ENCODE measurements at places on chromosomes 2 and 18.
A peak's percentile ranks its signal among the peaks of the same experiment; 100 is the strongest.

DNA sequence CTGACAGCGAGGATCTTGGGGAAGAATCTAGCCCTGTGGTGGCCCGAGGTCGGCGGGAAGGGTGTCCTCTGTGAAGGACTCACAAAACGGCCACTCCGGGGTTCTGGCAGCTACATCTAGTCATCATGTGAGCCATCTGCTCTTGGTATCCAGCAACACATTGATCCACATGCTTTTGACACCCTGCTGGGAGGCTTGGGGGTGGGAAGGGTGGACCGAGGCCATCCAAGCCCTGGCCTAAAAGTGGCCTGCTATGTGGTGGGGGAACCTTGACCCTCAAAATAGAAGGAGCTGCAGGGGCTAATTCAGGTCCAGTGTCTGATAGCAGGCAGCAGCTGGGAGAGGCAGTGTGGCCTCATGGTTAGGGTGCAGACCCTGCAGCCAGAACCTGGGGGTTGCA lies 145.7 kb downstream of the CELF4 start:
- no peak for DNase-seq

- no peak for DNase-seq
Measured at GRCh38 chr2:10084223-10084865, 4.1 kb upstream of the CYS1 start.

DNA sequence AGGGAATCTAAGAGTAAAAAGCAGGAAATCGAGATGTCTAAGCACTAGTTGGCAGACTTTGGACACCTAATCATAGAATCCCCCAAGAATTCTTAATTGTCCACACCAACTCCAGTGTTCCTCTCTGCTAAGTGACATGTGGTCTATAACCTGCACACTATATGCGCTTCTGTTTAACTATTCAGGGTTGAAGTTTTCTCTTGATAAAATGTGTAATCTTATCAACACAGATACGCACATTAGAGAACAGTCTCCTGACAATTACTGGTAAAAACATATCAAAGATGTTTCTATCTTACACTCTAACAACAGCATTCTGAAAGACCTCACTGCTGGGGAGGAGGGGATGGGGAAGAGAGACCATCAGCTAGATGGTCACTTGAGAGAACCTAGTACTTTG lies 3.9 kb downstream of the ABCB11 start:
- DNase-seq: no peak

GRCh38 chr2:118698564-118698963 lies 148.9 kb downstream of the EN1 start:
- no peak for DNase-seq

- no peak for DNase-seq
Measured at GRCh38 chr2:221448844-221449390, 123.2 kb downstream of the EPHA4 start.

- DNase-seq: no peak
Measured at GRCh38 chr2:145287736-145288135, 767.8 kb upstream of the ZEB2 start.

- no peak for DNase-seq
Measured at GRCh38 chr2:187320846-187321245, 127.2 kb downstream of the CALCRL start.

GRCh38 chr18:45837283-45838070 lies 12.0 kb downstream of the SIGLEC15 start:
- DNase-seq: no peak

DNA sequence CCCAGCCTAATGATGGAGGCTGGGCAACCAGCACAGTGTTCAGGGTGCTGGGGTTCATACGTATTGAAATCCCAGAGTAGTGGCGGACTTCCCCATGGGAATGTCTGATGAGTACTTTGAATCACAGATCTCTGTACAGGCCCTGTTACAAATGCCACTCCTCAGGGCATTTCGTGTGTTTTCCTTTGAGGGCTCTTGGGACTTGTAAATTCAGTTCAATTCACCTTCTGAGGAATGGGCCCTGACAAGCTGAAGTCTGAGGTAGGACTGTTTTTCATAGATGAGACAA lies 288 bp upstream of the RDH14 start:
- DNase-seq: no peak

DNA sequence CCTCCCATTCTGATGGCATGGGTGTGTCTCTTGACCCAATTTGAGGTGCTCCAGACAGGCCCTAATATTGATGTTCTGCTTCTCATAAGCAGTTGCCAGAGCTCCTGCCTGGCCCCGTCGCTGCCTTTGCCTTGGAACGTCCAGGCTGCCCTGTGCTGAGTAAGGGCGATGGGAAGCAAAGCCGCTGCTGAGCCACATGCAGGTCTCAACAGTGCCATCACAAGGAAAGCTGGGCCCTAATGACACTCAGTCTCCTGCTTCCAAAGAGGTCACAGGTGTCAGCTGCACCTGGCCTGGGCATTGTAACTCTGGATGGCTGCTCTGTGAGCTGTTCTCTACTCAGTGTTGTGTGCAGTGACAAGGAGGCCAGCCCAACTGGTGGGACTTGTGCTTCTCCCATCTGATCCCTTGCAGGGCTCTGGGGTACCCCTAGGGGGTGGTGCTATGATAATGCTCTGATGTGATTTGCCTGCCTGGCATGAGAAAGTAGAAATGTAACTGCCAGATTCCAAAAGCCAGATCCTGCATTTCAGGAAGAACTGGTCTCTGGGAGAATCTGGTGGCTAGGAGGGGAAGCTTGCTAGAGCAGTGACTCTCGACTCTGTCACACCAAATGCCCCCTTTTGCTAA lies 8.7 kb downstream of the TTC39C start:
- no peak for DNase-seq

GRCh38 chr2:11748018-11748860 lies 1.8 kb downstream of the LPIN1 start:
- no peak for DNase-seq

- no peak for DNase-seq
Measured at GRCh38 chr2:43207553-43208300, 18.7 kb downstream of the ZFP36L2 start.

DNA sequence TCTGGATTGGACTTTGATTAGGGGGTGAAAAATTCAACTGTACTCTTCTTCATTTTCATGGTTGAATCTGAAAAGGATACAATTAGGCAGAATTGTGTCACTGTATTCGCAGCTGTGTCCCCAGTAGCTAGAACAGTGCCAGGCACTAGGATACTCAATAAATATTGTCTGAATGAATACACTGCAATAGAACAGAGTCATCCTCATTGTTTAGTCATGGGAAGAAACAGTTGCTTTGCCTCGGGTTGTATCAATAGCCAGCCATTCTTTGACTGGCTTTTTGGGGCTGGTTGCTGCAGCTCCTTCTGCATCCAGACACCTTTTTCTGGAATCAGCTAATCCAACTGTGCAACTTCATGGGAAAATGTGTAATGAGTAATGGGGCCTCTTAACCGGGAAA lies 18.1 kb upstream of the DYNC1I2 start:
- no peak for DNase-seq

GRCh38 chr2:139949242-139949972 lies 1169.2 kb upstream of the NXPH2 start:
- no peak for DNase-seq

GRCh38 chr2:216044883-216045486 lies 31.6 kb upstream of the MREG start:
- no peak for DNase-seq

DNA sequence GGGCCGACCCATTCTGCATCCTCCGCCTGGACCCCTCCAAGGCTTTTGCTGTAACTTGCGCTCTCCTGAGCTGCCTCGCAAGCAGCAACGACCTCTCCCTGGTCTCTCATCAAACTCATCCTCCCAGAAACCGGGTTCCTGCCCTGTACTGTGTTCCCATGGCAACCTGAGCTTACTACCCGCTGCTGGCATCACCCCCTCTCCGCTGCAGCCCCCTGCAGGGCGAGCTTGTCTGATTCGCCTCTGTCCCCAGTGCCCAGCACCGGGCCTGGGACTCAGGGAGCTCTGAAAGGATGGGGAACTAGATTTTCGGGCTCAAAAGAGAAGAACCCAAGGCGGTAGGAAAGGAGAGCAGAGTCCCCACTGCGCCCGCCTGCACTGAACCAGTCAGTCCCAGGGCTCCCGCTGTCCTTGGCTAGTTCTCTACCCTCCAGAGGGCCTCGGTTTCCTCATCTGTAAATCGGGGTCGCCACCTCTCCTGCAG lies 463 bp downstream of the HS1BP3 start:
- peak; percentile 82 for DNase-seq

DNA sequence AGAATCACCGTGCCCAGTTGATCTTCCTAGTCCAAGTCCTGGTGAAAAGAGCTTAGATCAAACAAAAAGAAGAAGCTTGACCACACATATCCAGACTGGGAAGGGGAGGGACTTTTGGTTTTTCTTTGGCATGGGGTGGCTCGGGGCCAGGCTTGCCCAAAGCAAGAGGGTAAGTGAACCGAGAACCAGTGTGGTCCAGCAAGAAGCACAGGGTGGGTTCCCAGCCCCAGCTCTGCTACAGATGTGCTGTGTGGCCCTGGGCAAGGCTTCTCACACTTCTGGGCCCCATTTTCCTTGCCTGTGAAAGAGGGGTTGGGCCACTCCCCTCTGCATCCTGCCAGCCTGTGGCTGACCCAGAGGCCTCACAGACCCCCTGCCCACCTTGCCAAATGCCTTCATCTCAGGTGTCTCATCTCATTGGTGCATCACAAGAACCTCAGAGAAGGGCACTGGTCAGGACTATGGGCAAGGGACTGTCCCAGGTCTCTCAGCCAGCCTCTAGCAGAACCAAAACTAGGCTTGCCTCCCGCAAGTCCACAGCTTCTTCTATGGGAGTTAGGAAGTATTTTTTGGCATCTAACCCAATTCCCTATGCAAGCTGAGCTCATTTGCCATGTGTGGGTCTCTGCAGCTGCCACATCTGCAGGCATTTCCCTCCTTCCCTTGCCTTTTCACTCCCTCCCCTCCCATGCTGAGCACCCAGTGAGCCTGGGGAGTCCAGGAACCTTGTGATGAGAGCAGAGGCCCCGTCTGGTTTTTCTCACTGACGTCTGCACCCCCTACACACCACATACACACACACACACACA lies 6.9 kb downstream of the ATP6V1B1 start:
- no peak for DNase-seq

- no peak for DNase-seq
Measured at GRCh38 chr2:85684806-85685205, 9.4 kb upstream of the GNLY start.

GRCh38 chr2:111618226-111618977 lies 265.6 kb downstream of the ANAPC1 start:
- DNase-seq: peak; percentile 22

GRCh38 chr2:128503399-128504245 lies 185.0 kb upstream of the HS6ST1 start:
- DNase-seq: no peak

DNA sequence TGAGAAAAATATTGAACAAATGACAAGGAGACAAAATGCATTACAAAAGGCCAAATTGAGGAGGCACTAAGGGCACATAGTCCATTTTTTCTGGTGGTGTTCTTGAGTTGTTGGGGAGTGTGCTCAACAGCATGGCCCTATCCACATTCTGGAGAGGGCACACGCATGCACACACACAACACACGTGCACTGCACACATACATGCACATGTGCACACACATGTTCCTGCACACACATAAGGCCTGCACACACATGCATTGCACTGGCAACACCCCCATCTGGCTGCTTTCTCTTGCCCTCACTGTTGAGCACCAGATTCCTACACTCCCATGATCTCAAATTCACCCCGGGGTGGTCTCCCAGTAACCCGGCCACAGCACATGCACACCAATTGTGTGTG lies 659.2 kb upstream of the RAB6C start:
- no peak for DNase-seq

- no peak for DNase-seq
Measured at GRCh38 chr2:12867631-12868287, 151.0 kb downstream of the TRIB2 start.

GRCh38 chr2:239376942-239377531 lies 23.8 kb downstream of the HDAC4 start:
- DNase-seq: no peak

DNA sequence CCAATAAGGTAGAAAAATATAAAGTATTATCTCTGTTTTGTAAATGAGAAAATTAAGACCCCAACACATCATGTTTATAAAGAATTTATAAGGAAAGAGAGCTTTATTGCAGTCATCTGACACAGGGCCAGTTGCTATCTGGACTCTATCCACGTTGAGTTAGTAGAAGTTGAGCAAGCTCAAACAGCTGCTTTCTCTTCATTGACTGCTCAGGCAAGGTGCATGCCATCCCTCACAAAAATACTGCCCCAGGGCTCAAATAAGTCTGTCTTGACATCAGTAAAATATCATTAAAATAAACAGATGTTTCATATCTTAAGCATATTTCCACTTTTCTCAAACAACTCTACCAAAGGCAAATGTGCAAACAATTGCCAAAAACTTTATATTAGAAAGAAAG lies 14.8 kb downstream of the COL5A2 start:
- no peak for DNase-seq

DNA sequence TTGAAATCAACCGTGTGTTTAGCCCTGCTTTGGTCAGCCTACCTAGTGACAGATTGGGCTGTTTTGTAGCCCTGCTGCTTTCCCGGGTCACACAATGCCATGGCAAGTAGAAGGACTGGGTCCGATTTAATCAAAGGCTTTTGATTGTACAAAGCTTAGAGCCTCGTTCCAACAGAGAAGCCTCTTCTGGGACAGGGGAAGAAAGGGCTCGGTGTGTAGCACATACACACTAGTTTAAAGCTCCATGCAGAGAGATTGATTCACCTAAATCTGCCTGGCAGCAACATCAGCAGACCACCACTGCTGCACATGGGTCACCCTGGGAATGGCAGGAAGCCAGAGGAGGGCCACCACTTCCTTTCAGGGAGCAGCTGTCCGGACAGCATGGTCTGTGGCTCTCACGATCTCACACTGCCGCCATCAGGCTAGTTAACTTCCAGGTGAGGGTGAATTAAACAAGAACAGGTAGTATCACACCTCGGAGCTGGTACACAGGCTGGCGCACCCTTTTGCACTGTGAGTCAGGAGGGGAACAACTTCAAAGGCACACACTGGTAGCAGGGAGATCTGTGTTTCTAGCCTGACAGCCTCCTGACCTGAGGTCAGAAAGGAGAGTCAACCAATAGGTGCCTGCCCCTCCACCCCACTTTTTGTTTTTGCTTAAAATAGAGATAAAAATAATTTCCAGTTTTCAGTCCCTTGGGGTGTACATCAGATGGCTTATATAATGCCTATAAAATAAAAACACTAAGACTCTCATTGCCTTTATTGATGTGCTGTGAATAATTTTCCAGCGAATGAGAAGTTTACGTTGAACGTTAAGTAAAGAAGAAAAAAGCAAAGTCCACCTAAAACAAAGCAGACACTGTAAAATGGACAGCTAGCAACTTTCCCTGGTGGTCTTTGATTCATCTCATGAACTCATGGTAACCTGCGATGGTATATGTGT lies 108.5 kb downstream of the CDCA7 start:
- DNase-seq: no peak

Measured in hepatic stellate cell (primary cell).